ENCODE measurements at places on chromosomes 5 and 9. TPM values are rescaled to one million over a fixed set of nuclear protein-coding genes. Genes with fewer than 3 reads are reported as not detected.

DNA sequence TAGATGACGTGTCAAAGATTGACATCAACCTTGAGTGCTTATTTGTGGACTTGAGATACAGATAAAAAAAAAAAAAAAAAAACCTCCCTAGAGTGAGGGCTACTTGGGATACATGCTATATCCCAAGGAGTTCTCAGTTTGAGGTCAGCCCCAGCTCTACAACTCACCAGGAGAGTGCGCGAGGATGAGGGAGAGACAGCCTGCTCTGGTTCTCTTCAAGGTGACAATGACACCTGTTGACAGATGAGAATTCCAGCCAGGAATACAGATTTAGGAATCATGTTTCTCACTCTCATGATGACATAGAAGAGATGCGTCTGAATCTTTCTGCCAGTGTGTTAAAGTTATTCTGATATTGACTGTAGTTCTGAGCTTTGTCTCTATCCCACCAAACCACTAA is 24.9 kb upstream of the ARHGAP26 start:
- H3K36me3 ChIP-seq, result no peaks in the 10 kb centered on the region
- H3K27me3 ChIP-seq, result no peaks in the 10 kb centered on the region
- H3K4me3 ChIP-seq, result no peak overlapping the region
- H3K4me1 ChIP-seq, result no peaks in the 10 kb centered on the region

Gene CER1
- not detected for total RNA-seq

Gene PDCD1LG2
- total RNA-seq, result 2.4 TPM

DNA sequence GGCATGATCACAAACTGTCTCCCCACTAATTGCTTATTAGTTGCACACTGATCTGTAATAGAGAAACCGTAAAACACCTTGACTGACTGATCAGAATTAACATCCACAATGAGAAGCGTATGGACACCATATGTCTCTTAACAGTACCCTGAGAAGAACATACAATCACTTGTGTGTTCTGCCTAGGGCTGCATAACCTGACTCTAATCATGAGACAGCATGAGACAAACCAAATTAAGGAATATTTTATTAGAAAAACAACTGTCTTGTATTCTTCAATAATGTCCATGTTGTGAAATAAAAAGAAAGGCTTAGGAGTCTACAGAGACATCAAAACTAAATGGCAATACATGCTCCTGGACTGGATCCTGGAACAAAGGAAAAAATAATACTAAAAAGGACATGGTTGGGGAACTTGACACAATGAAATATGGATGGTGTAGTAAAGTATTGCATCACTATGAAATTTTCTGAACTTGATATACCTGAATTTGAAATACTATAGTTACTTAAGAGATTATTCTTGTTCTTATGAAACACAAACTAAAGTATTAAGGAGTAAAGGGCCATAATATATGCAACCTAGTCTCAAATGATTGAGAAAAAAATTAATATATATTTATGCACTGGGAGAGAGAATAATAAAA is 162.1 kb downstream of the CWC27 start:
- no peaks in the 10 kb centered on the region for H3K36me3 ChIP-seq

DNA sequence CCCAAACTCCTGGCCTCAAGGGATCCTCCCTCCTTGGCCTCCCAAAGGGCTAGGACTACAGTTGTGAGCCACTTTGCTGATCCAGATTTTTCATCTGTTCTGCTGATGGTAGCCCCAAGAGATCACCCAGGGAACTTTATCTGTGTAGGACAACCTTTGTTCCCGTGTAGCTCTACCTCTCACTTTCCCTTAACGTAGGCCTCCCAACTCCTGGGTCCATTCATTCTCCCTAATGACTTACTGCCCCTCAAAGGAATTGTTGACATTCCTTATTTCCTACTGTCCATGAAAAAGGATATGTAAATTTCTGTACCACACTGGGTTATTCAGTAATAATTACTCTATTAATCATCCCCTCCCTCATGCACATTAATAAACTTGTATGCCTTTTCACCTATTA is 51.0 kb upstream of the PHF24 start:
- no peaks in the 10 kb centered on the region for H3K36me3 ChIP-seq
- no peak overlapping the region for H3K4me3 ChIP-seq
- no peak for DNase-seq
- no peak overlapping the region for H3K27ac ChIP-seq
- H3K27me3 ChIP-seq, result no peaks in the 10 kb centered on the region
- H3K4me1 ChIP-seq, result no peaks in the 10 kb centered on the region
